ENCODE measurements at places on chromosomes 2 and 18.

- DNase-seq: no peak
These were observed 88.6 kb downstream of the LIPG start for GRCh38 chr18:49650426-49650891.

DNA sequence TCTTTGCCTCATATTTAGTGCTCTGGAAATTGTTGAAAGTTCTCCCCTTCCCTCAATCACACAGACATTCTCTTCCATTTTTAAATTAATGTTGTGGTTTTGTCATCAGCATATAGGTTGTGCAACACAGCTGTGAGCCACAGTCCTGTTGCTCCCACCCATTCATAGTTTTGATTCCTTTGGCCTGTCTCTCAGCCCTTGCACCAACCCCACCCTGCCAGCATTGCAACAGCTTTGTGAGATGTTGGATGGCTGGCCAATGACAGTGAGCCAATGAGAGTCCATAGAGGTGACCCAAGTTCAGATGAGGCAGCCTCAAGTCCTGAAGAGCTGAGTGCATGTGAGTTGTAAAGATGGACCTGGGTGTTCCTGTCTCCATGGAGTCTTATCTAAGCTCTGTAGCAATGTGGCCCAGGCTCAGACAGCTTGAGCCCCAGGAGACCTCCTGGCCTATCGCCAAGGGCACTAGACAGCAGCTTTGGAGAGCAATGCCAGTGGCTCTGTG lies 775.5 kb downstream of the RNF144A start:
- DNase-seq: no peak

DNA sequence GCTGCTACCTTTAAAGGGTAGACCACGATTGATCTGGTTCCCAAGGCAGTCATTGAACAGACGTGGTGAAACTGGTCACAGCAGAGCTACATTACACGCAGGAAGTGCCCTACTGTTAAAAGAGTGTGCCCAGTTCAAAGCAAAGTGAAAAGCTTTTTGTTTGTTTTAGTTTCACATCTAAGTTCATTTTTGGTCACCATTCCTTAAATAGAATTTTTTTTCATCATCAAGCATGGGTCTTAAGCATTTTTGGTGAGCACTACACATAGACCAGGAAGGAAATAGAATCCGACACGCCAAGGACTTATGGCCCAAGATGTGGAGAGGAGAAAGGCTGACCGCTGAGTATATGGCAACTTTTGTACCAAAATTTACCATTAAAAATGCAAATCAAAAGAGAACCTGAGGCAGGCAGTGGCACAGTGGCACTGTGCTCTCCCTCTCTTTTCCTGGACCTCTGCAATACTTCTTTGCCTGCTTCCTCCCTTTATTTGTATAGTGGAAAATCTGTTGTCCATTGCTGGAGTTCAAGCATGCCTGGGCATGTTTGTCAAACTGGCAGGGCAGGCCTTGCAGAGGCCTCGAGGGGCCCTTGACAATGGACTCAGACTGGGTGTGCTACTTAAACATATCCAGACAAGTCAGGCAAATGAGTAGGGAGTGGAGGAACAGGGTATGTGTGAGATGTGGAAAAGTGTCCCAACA lies 42.6 kb upstream of the HNRNPA3 start:
- no peak for DNase-seq

DNA sequence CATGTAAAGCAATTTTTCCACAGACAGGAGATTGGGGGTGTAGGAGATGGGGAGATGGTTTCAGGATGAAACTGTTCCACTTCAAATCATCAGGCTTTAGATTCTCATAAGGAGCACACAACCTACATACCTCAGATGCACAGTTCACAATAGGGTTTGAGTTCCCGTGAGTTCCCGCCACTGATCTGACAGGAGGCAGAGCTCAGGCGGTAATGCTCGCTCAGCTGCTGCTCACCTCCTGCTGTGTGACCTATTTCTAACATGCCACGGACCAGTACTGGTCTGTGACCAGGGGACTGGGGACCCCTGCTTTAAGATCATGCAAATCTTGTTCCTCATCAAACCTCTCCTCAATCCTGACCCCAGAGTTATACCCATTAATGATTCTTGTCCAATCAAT lies 70.1 kb downstream of the RPE start:
- DNase-seq: no peak

DNA sequence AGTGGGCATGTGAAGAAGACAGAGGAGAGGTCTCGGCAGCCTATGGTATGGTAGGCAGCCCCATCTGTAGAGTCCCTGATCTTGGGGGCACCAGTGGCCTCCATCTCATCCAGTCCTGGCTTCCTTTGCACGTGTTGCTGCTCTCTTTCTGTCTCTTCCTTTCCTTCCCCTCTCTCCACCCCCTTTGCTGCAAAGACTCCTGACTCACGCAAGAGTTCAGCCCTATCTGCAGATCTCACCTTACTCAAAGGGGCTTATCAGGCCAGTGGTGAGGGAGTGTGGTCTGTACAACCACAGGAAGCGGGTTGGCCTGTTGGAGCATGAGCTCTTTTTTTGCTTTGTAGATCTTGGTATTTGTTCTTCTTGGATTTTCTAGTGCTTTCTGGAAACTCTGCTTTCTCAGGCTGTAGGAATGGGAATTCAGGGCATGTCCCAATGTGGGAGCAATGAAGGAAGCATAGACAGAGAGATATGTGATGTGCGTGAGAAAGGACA lies 14.6 kb upstream of the NT5DC4 start:
- DNase-seq: no peak
